ENCODE measurements at places on chromosomes 5 and 9.

GRCh38 chr5:157273131-157273556 is 7.2 kb downstream of the CYFIP2 start:
- DNase-seq: peak; percentile 76

- no peak for DNase-seq
These were observed 81.6 kb downstream of the TMEM174 start for GRCh38 chr5:73254642-73255041.

DNA sequence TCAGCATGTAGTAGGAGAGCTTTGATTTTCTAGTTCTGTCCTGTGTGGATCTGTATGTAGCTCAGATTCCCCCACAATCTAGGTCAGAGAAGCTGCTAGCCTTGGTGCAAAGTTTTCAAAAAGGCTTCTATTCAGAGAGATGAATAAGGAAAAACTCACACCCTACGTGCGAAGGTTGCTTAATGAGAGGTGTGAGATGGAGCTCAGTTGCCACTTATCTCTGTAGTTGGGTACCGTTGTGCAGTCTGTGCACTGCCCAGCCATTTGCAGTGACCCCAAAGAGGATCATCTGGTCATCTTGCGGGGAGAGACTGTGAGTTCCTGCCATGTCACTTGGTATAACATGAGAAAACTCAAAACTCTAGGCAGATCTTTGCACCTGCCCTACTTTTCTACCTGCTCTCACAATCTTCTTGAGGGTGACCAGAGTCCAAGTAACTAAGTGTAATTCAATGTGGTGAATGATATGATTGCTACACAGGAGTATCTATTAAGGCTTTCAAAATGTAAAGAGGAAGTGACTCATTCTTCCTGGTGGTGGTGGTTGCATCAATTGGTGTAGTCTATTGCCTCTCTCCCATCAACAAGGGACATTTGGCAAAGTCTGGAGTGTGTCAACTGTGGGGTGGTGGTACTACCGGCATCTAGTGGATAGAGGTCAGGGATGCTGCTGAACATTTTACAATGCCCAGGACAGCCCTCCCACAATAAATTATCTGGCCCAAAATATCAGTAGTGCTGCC is 65.2 kb downstream of the TMC1 start:
- DNase-seq: no peak

- no peak for DNase-seq
These were observed 38.7 kb downstream of the PLEKHG4B start for GRCh38 chr5:130601-131131.

- DNase-seq: peak; percentile 18
These were observed 6.3 kb downstream of the SHB start for GRCh38 chr9:38062498-38063362.

DNA sequence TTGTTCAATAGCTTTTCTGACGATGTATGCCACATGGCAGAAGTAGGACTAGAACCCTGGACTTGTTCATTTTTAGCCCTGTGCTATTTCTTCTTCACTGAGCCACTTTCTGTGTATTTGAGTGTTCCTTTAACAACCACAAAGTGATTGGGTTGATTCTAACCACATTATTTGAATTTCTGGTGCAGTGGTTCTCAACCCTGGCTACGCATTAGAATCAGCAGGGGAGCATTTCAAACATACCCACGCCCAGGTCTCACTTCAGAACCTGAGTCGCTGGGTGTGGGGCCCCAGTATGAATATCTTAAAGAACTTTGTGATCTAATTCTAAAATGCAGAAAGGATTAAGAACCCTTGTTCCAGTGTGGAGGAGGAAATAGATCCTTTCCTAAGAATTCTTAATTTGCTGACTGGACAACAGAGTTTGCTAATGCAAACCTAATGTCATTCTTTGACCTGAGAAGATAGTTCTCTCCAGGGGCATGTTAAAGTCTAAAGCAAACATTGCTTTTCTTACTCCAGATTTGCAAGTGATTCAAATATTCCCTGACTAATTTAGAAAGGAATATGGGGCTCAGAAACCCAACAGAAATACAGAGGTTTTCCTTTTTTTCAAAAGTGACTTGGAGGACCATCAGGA is 75.4 kb upstream of the GDNF start:
- no peak for DNase-seq

DNA sequence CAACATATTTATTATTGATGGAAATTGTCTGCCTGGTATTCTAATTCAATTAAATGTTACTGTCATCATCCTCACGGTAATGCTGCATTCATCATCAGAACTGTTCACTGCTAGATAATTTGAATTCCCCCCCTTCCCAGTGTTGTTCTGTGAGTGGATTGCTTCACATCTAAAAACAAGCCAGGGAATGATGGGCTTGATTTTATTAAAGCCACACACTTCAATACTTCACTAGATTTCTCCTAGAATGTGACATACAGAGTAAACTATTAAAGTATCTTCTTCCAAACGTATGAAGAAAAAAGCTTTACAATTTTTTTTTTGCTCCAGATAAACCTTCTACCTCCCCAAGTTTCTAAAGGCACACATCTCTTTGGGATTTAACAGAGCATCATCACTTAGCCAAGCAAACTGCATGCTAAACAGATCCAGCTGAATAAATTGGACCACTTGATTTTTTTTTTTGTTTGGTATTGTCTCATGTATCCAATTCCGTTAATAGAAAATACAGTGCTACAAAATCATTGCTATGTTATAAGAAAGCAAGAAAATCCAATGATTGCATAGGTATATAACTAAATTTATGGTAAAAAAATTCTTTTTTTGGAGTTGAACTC is 692.4 kb downstream of the MTRR start:
- no peak for DNase-seq

DNA sequence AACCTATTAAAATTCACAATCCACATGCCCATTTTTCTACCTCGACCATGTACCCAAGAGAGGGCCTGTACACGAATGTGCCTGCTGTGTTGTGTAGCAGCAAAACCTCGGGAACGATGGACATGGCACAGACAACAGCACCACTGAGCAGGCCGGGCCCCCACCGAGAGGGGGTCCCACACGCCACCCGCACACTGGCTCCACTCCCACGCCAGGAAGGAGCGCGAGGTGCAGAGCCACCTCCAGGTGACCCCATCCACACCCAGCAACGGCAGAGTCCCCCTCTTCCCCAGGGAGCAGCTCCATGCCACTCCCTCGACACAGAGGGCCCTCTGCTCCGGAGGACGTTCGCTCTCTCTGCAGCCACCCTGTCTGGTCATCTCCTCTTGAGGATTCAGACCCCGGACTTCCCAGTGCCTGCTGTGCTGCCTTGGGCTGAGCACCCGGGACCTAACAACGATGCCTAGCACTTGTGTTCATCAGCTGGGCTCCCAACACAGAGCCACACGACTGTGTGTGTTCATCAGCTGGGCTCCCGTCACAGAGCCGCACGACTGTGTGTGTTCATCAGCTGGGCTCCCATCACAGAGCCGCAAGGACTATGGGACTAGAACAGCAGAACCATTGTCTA is 25.3 kb upstream of the ADAMTS2 start:
- no peak for DNase-seq

DNA sequence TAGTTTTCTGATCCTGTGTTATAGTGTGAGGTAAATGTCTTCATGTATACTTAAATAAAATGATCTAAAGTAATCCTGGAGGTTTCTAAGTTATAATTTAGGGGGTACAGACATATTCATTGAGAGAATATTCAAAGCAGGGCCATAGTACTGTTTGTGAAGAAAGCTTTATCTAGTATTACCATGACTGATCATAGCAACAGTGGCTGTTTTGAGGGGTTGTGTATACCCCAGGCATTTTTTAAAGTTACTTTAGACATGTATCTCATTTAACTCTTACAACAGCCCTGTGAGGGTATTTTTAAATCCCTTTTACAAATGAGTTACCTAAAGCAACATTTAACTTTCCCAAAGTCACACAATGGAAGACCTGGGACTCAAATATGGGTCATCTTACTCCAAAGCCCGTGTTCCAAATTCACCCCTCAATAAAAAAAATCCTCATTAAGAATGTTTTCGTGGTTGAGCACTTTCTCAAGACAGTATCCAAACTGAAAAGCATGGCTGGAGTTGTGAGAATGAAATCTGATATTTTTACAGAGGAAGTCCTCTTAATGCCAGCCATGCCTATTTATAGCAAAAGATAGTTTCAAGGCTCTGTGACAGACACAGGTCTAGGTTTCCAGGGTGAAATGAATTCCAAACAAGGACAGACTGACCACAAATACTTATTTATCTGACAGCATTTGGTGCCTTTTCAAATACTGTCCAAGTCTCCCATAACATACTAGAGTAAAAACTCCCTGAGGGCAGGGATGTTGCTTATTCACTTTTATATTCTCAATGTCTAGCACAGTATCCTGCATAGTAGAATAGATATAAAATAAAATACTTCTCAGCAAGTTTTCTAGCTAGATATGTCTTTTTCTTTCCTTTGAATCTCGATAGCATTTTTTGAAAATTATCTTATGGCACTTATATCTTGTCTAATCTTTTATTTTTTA is 10.4 kb downstream of the STOM start:
- no peak for DNase-seq

DNA sequence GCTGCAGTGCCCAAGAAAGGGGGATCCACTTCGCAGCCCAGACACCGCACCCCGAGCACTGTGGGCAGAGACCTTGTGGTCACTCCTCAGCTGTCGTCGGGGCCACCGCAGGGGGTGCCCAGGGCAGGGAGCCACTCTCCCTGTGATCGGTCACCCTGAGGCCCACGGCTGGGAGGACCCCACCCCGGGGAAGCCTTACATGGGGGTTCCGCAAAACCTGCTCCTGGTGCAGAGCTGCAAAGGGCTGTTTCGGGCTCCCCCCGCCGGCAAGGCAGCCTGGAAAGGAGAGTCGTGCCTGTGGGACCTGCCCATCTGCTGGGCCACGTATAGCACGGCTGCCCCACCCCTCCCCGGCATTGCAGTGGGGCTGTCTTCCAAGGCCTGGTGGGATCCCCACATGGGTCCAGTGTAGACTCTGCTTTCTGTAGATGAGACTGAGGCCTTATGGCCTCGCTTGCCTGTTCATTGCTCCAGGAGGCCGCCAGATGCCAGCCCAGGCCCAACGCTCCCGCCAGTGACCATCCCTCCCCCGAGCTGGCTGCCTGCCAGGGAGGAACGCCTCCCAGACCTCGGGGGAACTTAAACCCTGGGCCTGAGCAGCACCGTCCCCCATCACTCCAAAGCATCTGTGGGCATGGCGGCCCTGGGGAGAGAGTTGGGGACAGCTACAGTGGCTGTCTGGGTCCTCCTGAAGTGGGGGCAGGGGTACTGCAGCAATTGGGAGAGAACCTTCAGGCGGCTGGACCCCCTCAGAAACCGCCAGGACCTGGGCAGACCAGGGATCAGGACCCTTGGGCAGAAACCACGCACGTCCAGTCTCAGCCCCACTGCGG is 1.6 kb upstream of the DNLZ start:
- DNase-seq: peak; percentile 38

- no peak for DNase-seq
These were observed 19.7 kb downstream of the HRH2 start for GRCh38 chr5:175677571-175677970.

- no peak for DNase-seq
These were observed 13.9 kb upstream of the BTNL3 start for GRCh38 chr5:180974612-180975315.

DNA sequence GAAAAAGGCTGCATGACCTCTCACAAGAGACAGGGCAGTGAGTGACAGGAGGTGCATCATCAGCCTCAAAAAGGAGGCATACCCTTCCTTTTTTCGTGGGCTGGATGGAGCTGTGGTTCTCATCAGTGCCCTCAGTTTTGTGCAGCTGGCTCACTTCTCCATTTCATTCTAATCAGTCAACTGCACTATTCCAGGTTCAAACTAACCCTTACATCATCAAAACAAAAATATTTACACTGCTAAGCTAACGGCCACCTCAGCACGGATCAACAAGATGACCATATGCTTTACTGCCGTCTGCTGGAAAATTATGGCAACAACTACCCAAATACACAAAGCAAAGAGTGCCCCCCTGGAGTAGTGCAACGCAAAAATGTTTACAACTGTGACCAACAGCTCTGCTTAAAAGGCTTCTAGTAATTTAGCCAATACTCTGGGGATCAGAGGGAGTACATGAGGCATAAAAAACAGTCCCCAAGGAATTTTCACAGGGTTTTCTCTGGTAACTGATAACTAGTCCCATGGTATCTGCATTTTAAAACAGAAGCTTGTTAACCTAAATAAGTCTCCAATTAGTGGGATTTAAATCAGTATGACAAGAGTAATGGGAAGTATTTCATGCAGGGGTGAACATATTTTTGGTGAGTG is 10.8 kb downstream of the KCNV2 start:
- peak; percentile 78 for DNase-seq

DNA sequence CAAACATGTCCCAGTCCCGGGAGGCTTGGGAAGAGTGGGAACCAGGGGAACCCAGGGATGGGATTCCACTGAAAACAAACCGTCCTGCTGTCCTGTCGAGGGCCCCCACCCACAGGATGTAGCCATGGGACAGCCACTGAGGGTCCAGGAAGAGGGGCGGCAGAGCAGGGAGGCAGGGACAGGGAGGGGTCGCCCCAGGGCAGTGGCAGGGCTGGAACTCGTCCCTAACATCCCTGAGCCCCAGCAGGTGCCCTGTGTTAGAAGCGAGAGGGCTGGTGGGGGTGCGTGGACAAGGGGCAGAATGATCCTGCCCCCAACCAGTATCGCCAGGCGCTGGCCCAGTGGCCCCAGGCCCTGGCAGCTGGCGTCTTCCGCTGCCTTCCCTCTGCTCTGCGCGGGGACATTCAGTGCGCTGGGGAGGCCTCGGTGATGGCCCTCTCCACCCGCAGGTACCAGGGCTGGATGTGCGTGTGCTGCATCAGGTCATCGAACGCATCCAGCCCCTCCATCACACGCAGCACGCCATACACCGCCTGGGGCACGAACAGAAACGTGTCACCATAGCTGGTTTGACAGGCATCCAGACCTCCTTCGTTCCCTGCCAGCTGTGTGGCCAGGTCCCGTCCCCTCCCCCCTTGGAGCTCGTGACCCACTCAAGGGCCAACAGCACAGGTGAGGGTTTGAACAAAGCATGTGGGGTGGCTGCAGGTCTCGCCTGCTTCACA is 6.6 kb downstream of the PTGES2 start:
- DNase-seq: no peak

- DNase-seq: no peak
These were observed 40.0 kb upstream of the ABL1 start for GRCh38 chr9:130794923-130795495.

- DNase-seq: no peak
These were observed 334.0 kb upstream of the PUM3 start for GRCh38 chr9:3177936-3178335.
